ENCODE measurements at places on chromosomes 3 and 15. TPM values are rescaled to one million over a fixed set of nuclear protein-coding genes. Genes with fewer than 3 reads are reported as not detected.

GRCh38 chr3:143331350-143331749, 211.8 kb downstream of the CHST2 start:
- no peaks in the 10 kb centered on the region for H3K36me3 ChIP-seq
- no peak for DNase-seq
- H3K27me3 ChIP-seq: no peaks in the 10 kb centered on the region
- no peaks in the 10 kb centered on the region for H3K4me1 ChIP-seq
- no peak overlapping the region for H3K27ac ChIP-seq

The SYNPR gene
- not detected for total RNA-seq

- no peak overlapping the region for H3K27ac ChIP-seq
- H3K4me3 ChIP-seq: no peak overlapping the region
- H3K36me3 ChIP-seq: no peaks in the 10 kb centered on the region
- no peaks in the 10 kb centered on the region for H3K4me1 ChIP-seq
- no peak for DNase-seq
These were observed 364.1 kb downstream of the MFSD1 start for GRCh38 chr3:159165961-159166360.

DNA sequence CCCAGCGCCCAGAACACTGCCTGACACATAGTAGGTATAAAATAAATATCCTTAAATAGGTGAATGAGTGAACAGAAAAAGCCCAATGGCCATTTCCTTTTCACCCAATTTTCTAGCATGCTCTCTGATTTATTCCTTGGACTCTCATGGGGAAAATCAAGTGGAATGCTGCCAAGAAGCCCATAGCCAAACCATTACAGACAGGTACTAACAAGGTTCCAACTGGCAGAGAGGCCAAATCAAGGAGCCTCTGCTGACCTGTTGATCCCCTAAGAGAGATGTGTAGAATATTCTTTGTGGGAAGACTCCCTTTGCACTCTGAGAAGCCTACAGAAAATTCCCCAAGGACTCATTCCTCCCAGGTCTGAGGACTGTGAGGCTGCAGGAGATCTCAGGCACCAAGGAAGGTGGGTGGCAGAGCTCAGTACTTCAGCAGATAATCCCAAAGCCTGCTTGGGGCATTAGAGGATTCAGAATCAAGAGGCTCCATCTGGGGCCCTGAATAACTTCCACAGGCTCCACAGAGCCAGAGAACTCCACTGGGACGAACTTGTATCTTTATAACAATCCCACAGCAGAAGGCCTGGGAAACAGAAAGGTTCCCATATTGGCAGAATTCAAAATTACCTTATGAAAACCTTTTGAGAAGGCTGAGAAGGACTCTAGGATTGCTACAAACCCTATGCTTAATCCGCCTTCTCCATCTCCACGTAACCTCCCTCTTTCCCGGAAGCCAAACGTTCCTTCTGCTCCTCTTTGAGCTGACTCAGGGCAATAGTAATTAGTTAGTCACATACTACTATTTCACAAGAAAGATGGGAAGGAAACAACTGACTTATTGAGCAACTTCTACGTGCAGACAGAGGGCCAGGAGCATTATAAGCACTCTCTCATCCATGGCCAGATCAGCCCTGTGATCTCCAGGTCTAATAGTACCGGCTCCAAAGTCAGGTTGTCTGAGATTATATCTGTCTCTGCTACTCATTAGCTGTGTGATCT, 34.5 kb downstream of the PRICKLE2 start:
- no peak overlapping the region for H3K4me3 ChIP-seq
- no peak overlapping the region for H3K27ac ChIP-seq
- no peaks in the 10 kb centered on the region for H3K36me3 ChIP-seq
- no peaks in the 10 kb centered on the region for H3K4me1 ChIP-seq

- H3K27ac ChIP-seq: no peak overlapping the region
- no peaks in the 10 kb centered on the region for H3K4me1 ChIP-seq
- peaks cover 6% of the 10 kb centered on the region for H3K27me3 ChIP-seq
These were observed 122.0 kb upstream of the ALDH1A3 start for GRCh38 chr15:100757661-100758060.

DNA sequence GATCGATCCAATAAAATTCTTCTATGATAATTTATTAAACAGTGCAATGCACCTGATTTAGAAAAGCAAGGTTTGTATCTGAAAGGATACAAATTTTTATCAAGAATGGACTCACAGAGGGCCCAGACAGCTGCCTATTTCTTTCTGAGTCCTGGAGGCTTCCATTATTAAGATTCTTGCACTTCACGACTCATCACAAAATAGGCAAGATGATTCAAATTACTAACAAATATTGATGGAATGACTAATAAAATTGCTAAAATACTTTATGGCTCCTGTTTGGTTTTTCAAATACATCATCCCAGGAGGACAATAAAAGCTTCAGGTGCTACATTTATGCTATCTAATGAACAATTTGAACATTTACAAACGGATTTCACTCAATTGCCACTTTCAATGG, 483.0 kb upstream of the AGTR1 start:
- H3K4me3 ChIP-seq: no peak overlapping the region
- H3K36me3 ChIP-seq: no peaks in the 10 kb centered on the region
- H3K4me1 ChIP-seq: no peaks in the 10 kb centered on the region
- no peak for DNase-seq
- no peaks in the 10 kb centered on the region for H3K27me3 ChIP-seq
- H3K27ac ChIP-seq: no peak overlapping the region

The TIPIN gene
- total RNA-seq: 11.0 TPM

DNA sequence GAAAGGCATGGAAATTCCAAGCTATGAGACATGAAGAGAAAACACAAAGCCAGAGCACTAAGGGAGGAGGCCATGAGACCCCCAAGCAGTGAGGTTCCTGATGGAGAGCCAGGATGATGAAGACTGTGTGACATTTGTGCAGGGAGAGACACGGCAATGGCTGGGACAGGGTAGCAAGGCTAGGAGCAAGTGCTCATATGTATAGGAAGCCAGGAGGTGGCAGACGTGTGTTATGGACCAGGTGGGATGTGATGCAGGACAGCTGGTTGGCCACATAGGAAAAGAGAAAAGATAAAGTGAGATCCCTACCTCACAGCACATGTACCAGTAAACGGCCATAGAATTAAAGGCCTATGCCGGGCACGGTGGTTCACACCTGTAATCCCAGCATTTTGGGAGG, 112.7 kb downstream of the APBA2 start:
- no peak for DNase-seq
- H3K27me3 ChIP-seq: no peaks in the 10 kb centered on the region
- no peak overlapping the region for H3K27ac ChIP-seq
- H3K36me3 ChIP-seq: peaks cover 23% of the 10 kb centered on the region

DNA sequence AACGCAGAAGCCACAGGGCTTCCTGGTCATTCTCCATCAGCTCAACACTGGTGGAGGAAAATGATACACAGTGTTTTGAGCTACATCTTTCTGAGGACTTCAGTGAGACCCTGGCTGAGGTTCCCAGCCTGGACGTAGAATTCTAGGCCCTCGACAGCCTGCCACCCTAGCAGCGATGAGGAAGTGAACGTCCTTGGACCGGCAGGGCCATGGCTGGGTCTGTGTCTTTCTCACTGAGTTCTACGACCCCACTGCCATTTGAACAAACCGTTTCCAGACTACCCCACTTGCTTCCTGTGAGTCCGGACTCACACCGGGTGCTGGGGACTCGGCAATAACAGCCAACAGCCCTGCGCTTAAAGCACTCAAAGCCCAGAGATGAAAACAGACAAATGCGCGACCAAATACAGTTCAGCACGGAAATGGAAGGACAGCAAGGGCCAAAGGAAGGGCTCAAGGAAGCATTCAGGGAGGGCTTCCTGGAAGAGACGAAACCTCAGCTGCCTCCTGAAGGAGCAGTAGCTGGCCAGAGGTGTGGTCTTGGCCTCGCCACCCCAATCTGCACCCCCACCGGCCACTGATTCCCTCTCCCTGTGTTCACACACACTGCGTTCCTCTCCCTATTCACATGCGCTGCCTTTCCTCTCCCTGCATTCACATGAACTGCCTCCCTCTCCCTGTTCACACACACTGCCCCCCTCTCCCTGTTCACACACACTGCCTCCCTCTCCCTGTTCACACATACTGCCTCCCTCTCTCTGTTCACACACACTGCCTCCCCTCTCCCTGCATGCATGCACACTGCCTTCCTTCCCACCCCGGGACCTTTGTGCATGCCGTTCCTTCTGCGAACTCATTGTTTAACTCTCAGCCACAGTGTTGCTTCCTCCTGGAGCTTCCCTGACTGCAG, 136.3 kb upstream of the PRR20G start:
- H3K36me3 ChIP-seq: no peaks in the 10 kb centered on the region
- no peak for DNase-seq
- no peak overlapping the region for H3K27ac ChIP-seq

DNA sequence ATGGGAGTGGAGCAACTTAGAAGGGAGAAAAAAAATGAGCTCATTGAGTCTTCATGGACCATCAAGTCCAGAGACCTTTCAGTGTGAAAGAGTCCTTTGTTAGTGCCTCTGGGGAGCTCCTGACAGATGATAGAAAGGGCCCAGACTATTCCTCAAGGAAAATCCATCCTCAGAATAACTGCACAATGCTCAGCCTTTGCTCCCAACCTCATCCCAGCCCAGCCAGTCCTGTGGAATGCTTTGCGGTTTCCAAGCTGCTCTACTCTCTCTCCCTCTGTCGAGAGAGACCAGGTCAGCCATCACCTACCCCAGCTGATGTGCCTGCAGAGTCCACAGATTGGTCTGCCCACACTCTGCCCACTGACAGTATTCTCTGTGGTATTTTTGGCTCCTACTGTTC, 406.2 kb downstream of the MFSD1 start:
- no peaks in the 10 kb centered on the region for H3K27me3 ChIP-seq
- no peak for DNase-seq
- H3K27ac ChIP-seq: no peak overlapping the region
- H3K4me1 ChIP-seq: no peaks in the 10 kb centered on the region
- no peaks in the 10 kb centered on the region for H3K36me3 ChIP-seq
- H3K4me3 ChIP-seq: no peak overlapping the region

The TRIM59 gene
- total RNA-seq: 9.8 TPM

DNA sequence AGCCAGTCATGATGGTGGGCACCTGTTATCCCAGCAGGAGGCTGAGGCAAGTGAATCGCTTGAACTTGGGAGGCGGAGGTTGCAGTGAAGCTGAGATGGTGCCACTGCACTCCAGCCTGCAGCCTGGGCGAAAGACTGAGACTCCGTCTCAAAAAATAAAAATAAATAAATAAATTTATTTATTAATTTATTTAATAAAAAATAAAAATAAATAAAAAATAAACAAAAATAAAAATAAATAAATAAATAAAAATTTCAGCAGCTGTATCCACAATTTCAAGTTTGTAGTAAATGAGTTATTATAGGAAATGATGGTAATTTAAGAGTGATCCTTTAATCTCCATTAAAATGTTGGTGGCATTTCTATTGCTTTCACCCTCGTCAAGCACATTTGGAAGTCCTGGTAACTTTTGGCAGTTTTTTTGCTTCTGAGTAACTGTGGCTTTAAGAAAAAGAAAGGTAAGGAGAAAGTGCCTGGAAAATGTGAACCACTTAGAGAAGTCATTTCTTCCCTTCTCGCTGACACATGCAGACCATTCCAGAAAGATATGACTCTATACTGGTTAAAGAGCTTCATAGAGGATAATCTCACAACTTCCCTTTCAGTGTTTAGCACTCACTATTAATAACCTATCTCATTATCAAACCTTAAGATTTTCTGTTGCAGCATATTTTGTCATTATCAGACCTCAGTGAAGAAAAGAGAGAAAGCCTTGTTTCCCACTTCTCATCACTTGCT, 296.6 kb downstream of the TIGIT start:
- no peaks in the 10 kb centered on the region for H3K36me3 ChIP-seq
- no peak overlapping the region for H3K27ac ChIP-seq
- no peaks in the 10 kb centered on the region for H3K27me3 ChIP-seq
- DNase-seq: no peak
- H3K4me1 ChIP-seq: no peaks in the 10 kb centered on the region
- H3K4me3 ChIP-seq: no peak overlapping the region

- no peaks in the 10 kb centered on the region for H3K36me3 ChIP-seq
- no peaks in the 10 kb centered on the region for H3K27me3 ChIP-seq
- no peak overlapping the region for H3K4me3 ChIP-seq
These were observed 99.8 kb upstream of the PLCL2 start for GRCh38 chr3:16784973-16785372.

DNA sequence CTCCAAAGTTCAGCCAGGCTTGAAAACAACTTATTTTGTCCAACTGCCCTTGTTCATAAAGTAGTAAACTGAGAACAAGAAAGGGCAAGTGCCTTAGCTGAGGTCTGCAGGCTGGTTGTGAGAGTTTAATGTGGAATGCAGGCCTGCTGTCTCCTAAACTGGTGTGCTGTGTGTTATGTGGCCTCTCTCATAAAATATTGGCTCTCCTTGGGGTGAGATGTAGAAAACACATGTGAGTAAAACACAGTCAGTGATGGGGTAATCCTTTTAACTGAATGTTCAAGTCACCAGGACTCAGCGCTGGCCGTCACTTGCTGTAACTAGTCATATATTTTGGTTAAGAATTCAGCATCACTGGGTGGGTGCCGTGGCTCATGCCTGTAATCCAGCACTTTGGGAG, 7.1 kb upstream of the ST6GAL1 start:
- H3K4me3 ChIP-seq: no peak overlapping the region
- H3K27me3 ChIP-seq: no peaks in the 10 kb centered on the region
- no peaks in the 10 kb centered on the region for H3K4me1 ChIP-seq
- H3K27ac ChIP-seq: no peak overlapping the region
- no peaks in the 10 kb centered on the region for H3K36me3 ChIP-seq

The ACSBG1 gene
- total RNA-seq: not detected

- peaks cover 21% of the 10 kb centered on the region for H3K4me1 ChIP-seq
- DNase-seq: no peak
- no peaks in the 10 kb centered on the region for H3K27me3 ChIP-seq
- H3K36me3 ChIP-seq: no peaks in the 10 kb centered on the region
- H3K27ac ChIP-seq: peak overlapping the region; percentile 37
- H3K4me3 ChIP-seq: no peak overlapping the region
These were observed 4.4 kb upstream of the LMAN1L start for GRCh38 chr15:74808078-74808839.

GRCh38 chr3:195752546-195753331, 32.0 kb downstream of the MUC20 start:
- no peaks in the 10 kb centered on the region for H3K27me3 ChIP-seq
- H3K27ac ChIP-seq: no peak overlapping the region
- DNase-seq: no peak
- H3K4me3 ChIP-seq: no peak overlapping the region
- no peaks in the 10 kb centered on the region for H3K36me3 ChIP-seq

- H3K27ac ChIP-seq: no peak overlapping the region
- no peaks in the 10 kb centered on the region for H3K36me3 ChIP-seq
- H3K4me3 ChIP-seq: no peak overlapping the region
- DNase-seq: no peak
- no peaks in the 10 kb centered on the region for H3K27me3 ChIP-seq
These were observed 325.9 kb upstream of the CTDSPL start for GRCh38 chr3:37535526-37536432.

The MYO9A gene
- 15.4 TPM for total RNA-seq

GRCh38 chr3:189070965-189071364, 100.8 kb upstream of the TPRG1 start:
- no peaks in the 10 kb centered on the region for H3K36me3 ChIP-seq
- no peak overlapping the region for H3K27ac ChIP-seq
- H3K4me1 ChIP-seq: no peaks in the 10 kb centered on the region
- no peak for DNase-seq
- H3K4me3 ChIP-seq: no peak overlapping the region

GRCh38 chr3:119898478-119899191, 116.7 kb downstream of the NR1I2 start:
- no peak for DNase-seq
- no peak overlapping the region for H3K27ac ChIP-seq
- no peaks in the 10 kb centered on the region for H3K4me1 ChIP-seq

The FYCO1 gene
- 20.0 TPM for total RNA-seq
